Skin of body (tissue), 3 donors: ENCODE measurements at places on chromosomes 4 and X. TPM values are rescaled to one million over a fixed set of nuclear protein-coding genes. Genes with fewer than 3 reads are reported as not detected.

GRCh38 chr4:42359711-42360110 is 37.6 kb upstream of the SHISA3 start:
- DNase-seq, result no peak

- DNase-seq, result no peak
Observed at GRCh38 chr4:8229331-8229975, 30.4 kb downstream of the SH3TC1 start.

DNA sequence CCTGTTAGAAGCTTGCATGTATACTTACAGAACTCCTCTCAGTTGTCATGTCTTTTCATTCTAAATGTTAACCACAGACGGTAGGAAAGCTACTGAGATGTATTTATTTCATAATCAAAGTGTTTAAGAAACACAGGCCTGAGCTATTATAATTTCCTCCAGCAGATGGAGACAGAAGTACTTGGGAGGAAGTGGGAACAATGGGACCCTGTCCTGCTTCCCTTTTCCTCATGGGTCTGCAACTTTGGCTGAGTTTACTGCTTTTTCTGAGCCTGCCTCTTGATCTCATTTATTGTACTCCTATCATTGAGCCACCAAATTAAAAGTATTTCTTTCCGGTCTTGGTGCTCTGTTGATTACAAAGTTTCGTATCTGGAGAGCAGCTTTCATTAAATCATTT is 67.7 kb upstream of the SPANXN2 start:
- DNase-seq, result no peak

DNA sequence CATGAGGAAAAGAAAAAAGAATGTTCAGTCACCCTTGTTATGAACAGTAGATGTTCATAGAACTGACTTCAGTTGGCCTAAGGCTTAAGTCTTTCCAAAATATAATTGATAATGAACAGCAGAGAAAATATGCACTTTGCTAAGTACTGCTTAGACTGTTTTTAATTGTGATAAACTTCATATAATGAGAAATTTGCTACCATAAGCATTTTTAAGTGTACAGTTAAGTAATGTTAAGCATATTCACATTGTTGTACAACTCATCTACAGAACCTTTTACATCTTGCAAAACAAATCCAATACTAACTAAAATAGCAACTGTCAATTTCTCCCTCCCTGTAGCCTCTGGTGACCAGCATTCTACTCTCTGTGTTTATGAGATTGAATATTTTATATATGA is 792.2 kb upstream of the LCORL start:
- DNase-seq, result no peak

DNA sequence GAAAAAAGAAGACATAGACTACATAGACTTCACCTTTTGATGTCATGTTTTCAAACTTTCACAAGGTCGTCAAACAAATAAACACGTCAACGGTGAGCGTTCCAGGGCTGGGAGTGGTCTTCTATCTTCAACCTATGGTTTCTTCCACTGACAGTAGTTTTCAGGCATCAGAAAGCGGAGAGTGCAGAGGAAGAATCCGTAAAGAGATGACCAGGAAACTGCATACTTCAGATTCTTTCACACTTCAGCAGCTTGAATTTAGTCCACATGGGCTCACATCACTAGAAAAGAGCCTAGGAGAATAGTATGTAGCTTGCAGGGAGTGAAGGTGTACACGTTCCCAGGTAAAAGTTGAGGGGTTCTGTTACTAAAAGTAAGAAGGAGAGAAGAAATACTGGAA is 58.5 kb downstream of the NPY1R start:
- no peak for DNase-seq

DNA sequence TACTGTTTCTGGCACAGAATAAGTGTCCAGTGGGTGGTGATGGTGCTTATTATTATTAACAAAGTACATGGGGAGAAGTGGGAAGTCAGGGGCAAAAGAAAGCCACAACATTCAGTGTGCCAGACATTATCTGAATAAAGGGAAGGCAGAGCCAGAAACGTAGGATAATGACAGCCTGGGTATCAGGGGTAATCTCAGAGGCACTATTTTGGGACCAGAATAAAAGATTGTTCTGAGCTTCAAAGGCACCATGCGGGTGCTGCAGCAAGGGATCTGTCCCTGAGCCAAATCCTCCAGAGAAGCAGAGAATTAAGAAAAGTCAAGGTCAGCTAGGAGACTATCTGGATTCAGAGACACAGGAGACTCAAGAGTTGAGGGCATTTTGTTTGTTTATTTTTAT is 328.8 kb upstream of the GATB start:
- no peak for DNase-seq

DNA sequence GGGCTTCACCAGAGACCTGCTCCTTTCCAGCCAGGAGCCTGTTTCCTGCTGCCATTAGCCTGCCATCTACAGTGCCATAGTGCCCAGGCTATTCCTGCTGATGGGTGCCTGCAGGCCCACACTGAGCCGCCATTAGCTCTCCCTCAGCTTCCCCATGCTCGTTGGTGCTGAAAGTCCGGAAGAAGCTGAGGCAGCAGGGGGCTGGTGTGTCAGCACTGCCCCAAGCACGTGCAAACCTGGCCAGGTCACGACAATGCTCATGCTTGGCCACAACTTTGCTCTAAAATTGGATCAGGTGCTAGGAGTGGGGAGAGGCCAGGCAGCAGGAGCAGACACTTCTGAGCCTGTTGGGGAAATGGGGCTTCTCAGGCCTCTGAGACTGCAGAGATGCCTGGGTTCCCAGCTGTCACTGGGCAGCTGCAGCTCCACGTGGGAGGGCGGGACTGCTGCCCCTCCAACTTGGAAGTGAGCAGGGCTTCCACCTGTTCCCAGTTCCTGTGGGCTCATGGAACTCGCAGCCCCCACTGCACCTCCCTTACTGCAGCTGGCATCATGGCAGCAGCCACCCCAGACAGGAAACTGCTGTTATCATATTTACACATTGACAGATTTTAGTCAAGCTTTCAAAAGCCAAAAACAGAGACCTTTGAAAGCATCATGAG is 913.9 kb downstream of the FSTL5 start:
- no peak for DNase-seq

- DNase-seq, result peak; percentile 13
Observed at GRCh38 chr4:125317525-125317877, 2.7 kb downstream of the FAT4 start.

The KLKB1 gene
- total RNA-seq, result 0.20 TPM
